NCI-H526 (cell line): ENCODE measurements at places on chromosomes 16 and 17.

DNA sequence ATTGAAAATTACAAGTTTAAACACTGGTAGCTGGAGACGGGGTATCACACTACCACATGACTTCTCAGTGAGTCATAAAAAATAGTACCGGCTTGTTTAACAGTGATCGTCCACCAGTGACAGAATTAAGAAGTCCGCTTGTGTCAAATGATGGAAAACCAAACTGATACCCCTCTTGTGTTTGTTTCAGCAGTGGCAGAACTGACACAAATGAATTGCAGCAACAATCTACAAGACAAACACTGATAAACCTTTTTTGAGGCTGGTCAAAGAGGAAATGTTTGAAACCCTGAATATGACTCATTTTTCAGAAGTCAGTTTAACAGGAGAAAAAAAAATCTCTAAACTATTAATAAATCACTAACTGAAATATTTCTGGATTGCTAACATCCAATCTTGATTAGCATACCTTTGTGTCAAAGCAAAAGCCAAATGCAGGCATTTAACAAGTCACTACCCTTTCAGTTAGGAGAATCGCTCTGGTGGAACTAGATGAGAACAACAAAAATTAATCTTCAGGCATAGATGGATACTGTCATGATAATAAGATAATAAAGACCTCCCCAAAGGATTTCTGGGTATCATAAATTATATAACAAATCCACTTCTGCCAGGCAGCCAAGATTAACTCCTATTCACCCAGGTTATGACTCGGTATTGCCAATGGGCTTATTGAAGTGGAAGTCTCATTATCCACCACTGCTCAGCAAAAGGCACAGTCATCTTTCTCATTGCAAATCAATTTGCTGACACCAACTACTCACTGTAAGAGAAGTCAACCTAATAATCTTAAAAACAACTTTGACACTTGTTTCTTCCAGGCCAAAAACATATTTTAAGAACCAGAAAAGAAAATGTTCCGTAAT, 20.8 kb downstream of the DCUN1D3 start:
- DNase-seq = no peak

DNA sequence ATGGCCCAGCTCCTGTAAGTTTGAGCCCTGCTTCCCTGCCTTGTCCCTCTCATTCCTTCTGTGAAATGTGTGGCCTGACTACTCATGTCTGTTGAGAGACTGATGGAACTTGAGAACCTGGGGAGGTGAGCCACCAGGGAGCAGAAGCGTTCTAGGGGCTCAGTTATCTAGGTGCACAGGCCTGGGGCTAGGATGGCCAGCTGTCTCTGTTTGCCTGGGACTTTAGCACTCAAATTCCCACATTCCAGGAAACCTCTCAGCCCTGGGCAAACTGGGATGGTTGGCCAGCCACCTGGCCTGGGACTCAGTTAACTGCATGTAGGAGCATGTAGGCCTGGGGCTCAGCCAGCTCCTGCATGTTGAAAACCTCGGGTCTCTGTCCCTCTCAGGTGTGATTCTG, 9.3 kb upstream of the EPN3 start:
- no peak for DNase-seq

- DNase-seq = peak; percentile 47
These were observed at the start of gene CCL2 for GRCh38 chr17:34254651-34255380. Gene CCL2 (plus strand): TSS chr17:34255285. CDS start chr17:34255350, 65 bp downstream.

DNA sequence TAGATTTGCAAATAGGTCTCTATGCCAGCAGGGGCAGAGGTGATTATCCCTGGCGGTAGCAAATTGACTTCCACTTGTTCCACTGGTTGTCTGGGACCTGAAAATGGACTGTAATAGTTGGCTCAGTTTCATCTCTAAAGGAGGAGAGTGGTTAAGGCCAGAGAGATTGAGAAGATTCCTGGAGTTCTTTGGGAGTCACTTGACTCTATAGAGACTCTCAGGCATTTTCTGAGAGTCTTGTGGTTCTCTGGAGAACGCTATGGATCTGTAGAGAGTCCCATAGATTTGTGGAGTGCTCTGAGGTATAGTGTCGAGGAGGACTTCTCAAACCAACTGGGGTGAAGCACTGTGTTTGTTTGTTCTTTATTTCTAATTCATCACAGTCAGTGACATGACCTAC, 8.9 kb upstream of the PMP22 start:
- DNase-seq = no peak

GRCh38 chr16:52071101-52071500, 475.8 kb downstream of the TOX3 start:
- DNase-seq = no peak

GRCh38 chr17:67203818-67204217, 41.2 kb downstream of the HELZ start:
- no peak for DNase-seq

DNA sequence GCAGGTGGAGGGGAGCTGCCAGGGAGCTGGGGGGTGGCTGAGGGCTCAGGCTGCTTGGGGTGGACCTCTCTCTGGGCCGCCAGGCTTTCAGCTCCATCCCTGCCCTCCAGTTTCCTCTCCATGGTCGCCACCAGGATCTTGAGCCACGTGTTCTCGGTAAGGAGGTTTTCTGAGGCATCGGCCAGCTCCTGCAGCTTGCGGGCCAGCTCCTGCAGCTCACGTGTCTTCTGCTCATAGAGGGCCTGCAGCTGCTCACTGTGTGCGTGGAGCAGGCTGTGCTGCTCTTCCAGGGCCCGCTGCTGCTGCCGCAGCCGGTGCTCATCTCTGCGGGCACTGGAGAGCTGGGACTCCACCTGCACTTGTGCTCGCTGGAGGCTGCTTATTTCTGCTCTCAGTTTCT, 11.0 kb downstream of the SNN start:
- DNase-seq = no peak

- no peak for DNase-seq
These were observed 69.2 kb upstream of the DOC2B start for GRCh38 chr17:250487-251300.

GRCh38 chr16:85114909-85115567, 2.8 kb upstream of the CIBAR2 start:
- DNase-seq = peak; percentile 80

- DNase-seq = no peak
These were observed 15.0 kb upstream of the RAI1 start for GRCh38 chr17:17666111-17666714.

DNA sequence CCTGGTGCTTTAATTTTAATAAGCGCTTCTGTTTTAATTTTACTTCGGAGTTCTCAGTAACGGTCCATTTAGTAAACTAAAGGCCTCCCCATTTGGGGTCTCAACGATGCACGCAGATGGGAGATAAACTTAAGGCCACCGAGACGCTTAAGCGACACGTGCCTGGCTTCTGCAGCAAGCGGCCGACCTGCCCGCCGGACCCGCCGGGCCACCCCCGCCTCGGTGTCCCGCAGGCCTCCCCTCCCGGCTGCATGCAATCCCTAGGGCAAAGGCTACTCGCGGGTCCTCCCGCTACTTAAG, 592 bp downstream of the GCSH start:
- DNase-seq = no peak

DNA sequence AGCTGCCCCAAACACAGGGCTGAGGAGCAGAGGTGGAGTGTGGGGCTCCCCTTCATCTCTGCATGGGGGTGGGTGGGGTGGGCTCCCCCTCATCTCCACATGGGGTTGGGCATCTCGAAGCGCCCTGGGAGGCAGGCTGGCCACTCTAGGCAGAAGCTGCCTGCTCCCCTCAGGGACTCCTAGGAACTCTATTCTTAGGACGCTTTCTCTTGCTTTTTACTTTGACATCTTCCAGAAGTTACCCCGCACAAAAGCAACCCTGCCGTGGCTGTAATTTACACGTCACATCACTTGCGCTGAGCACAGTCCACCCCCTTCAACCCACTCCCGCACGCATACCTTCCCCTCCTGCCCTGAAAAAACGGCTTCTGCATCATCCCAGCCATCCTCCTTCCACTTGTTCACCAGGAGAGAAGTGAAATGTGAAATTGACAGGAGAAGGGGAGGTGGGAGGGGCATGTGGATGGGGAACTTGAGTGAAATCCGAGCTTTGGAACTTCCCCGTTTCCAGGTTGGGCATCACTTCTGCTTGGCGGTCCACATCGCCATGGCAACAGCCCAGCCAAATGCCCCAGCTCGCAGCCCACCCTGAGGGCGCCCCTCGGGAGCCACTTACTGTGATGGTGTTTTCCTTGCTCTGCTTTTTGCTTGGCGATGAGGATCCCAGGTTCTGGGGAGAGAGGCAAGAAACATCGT, 53.7 kb upstream of the RCVRN start:
- no peak for DNase-seq

DNA sequence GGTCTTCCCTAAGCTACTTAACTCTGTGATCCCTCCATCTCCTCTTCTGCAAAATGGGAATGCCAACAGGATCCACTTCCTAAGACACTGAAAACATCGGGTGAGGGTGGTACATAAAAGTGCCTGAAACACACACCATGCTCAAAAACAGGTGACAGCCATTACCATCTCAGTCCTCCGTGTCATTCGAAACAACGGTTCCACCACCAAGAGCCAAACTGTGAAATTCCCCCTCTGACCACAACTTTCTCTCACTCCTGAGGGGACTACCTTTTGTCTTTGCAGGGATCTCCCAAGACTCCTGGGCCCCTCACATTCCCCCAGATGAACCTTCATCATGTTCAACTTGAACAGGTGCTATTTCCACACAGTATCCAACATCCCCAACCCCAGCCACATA, 37.0 kb downstream of the NUBP1 start:
- DNase-seq = no peak

- DNase-seq = peak; percentile 38
These were observed 601 bp upstream of the RFWD3 start for GRCh38 chr16:74667255-74667700.

DNA sequence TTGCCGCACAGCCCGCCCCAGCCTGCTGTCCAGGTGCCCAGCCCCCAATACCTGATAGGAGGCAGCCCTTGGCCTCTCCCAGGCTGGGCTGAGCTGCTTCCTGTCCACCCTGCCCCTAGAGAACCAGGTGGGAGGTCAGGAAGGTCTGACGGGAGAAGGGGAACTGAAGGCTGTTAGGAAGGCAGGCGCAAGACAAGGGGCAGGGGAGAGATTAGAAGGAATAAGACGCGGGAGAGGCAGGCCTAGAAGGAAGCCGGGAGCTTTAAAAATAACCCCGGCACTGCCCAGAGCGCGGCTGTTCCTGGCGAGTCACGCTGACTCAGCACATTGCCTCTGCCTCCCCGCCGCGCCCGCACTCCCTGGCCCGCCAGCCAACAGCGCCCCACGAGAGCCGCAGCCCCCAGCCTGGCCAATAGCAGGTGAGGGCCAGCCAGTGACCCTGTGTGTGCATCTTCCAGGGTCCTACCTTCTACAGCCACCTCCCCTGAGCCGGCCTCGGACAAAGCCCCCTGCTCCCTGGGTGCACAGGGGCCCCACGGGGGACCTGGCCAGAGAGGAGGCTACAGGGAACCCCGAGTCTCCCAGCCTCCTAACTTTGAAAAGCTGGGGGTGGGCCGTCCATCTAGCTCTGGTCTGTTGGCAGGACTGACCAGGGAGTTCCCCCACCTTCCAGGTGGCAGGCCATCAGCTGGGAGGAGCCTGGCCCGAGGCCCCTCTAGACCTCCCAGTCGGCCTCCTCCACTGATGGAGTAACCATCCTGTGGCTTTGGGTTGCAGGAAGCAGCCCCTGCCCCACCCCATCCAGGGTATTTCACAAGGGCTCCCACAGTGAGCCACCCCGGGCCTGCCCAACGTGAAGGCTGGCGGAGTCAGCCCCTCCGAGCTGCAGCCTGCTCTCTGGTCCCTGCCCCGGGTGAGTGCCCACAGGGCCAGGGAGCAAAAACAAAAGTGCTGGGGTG, 4.0 kb downstream of the MAFG start:
- DNase-seq = no peak

DNA sequence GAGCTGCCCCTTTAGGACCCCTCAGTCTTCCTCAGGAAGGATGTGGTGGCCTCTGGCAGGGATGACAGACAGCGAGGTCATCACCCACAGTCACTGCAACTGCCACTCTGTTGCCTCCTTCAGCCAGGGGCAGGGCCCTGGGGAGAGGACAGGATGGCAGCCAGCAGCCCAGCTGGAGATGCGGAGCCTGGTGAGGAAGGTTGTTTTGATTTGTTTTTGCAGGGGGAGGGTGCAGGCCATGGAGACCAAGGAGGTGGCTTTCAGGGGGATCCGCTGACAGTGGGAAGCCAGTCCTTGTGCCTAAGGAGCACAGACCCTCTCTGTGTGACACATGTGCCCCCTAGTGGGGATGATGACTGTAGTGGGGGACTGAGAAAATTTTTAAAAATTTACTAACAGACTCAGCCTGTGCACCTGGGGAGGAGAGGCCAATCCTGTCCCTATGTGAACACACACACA, 7.4 kb downstream of the PRCD start:
- DNase-seq = peak; percentile 83

DNA sequence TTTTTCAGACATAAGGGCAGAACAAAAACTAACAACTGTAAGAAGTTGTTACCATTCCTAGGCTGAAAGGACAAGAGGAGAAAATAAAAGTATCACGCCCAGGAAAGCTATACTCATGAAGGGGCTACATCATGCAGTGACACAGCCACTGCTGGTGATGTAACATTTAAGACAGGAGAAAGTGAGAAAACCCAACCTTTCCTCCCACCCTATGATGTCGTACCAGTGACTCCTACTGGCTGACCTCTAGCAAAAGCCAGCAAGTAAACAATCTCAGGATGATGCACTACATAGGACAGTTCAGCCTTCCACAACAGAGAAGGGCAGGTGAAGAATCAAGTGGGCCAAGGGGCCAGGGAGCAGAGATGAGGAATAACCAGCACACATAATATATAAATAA, 14.0 kb upstream of the OR1E2 start:
- peak; percentile 34 for DNase-seq

DNA sequence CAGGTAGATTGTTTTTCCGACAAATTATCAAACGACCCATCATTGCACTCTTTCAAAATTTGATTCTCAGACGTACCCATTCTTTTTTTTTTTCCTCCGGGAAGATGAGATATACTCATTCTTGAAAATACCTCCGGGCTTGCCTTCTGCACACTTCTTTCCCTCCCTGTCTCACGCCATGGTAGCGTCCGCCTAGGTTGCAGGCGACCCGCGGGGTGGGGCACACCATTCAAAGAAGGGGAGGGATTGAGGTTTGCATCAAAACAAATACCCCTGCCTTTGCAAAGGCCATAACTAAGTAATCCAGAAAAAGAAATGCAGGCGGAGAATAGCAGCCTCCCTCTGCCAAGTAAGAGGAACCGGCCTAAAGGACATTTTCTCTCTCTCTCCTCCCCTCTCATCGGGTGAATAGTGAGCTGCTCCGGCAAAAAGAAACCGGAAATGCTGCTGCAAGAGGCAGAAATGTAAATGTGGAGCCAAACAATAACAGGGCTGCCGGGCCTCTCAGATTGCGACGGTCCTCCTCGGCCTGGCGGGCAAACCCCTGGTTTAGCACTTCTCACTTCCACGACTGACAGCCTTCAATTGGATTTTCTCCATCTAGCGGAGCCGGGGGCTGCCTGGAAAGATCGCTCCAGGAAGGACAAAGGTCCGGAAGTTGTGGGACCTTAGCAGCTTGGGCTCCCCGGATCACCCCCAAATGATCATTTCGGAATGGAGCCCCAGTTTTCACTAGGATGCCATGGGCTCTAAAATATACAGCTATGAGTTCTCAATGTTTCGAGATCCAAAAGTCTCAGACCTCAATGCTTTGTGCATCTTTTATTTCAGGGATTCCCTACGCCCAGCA, 843 bp downstream of the TP53 start:
- DNase-seq = peak; percentile 79
